Posterior cingulate gyrus (tissue), 11 donors: ENCODE measurements at places on chromosomes 7 and 10.

- no peak for DNase-seq
Measured at GRCh38 chr10:34249634-34250033, 565.5 kb downstream of the PARD3 start.

DNA sequence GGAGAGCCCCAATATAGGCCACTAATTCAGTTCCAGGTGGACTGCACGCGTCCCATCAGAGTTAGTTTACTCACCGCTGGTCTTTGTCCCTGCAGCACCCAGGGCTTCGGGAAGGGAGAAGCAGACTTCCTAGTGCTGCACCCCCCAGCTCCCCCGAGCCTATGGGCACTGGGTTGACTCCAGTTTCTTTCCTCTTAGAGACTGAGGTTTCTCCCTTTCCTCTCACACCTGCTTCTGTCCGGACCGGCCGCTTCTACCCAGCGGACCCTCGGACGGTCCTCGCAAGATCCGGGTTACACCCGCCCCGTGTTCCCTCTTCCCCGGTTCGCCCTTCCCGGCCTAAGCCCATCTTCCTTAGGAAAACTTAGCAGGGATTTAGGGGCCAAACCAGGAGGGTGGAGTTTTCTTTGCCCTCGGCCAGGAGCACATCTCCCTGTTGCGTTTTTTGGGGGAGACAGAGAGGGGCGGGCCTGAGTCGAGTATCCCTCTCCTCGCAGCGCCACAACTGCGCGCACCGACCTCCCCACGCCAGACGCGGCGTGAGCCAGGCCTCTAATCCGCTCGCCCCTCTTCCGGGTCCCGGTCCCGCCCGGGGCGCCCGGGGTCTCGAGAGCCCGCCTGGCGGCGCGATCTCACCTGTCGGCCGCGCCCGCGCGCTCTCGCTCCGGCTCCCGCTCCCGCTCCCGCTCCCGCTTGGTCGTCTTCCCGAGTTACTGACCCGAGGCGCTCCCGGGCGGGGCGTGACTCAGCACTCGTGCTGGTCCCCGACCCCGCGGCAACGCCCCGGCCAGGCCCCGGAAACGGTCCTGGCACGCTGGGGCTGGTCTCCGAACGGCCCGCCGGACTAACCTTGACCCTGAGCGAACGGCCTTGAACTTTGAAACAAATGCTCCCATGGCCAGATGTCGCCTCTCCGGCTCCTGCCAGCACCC is at the start of gene AIFM2:
TSS of gene AIFM2 (minus strand) at position 728 of the 932 bp plus-strand sequence. CDS start 8,741 bp downstream, outside the sequence.
- no peak for DNase-seq

DNA sequence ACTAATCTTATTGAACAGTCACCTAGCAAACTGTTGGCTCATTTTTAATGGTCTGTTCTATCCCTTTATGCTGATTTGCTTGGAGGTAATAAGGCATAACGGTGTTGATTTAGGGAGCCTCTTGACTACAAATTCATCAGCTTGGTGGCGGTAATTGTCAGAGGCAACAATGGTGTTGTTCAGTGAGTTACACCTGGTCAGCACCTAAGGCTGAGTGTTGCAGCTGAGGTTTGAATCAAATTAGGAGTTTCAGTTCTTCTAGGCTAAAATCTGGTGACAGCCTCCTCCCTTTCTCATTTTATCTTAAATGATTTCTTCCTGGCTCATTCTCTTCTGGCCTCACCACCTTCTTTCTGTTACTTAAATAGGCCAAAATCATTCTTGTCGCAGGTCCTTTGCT is 42.3 kb upstream of the SP8 start:
- no peak for DNase-seq

DNA sequence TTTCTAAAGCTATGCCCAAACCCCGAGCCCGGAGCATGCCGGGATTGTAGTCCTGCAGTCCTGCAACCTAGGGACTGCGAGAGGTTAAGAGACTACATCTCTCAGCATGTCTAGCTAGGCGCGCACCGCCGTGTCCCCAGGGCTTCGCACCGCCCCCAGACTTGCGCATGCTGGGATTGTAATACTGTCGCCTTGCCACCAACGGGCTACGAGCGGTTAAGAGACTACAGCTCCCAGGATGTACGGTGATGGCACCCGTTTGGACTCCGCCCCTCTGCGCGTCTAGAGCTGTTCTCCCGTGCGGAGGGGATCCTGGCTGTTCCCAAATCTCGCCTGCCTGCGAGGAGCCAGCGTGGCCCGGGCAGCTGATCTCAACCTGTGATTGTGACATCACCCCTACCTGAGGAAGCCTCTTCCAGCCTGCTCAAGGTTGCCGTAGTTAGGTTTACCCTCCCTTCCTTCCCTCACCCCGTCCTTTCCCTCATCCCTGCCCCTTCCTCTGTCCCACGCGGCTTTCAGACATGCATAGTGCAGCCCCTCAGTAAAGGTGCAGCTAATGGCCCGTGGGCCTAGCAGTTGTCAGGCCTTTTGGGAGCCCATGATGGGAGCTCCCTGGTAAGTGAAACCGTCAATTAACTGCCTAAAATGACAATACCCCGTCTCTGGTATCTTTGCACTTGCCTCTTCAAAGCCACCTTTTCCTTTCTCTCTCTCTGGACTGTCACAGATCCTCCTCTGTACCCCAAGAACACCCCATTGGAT is 6.3 kb upstream of the ZNF736 start:
- peak; percentile 97 for DNase-seq

DNA sequence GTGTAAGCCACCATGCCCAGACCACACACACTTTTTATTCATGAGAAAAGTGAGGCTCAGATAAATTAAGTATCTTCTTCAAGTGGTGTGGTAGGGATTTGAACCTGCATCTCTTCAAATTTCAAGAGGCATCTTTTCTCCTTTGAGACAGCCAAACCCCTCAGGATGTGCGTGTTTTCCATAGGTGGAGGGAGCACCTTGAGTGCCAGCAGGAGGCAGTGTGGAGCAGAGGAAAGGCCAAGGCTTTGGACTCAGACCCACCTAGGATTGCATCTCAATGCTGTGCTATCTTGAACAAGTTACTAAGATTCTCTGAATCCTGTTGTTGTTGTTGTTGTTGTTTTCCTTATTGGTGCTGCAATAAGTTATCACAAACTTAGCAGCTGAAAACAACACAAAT is 40.2 kb upstream of the MYL10 start:
- no peak for DNase-seq

- DNase-seq = no peak
Measured at GRCh38 chr10:72095195-72095594, 6.8 kb upstream of the SPOCK2 start.
